ENCODE measurements at places on chromosomes 12 and 14.

DNA sequence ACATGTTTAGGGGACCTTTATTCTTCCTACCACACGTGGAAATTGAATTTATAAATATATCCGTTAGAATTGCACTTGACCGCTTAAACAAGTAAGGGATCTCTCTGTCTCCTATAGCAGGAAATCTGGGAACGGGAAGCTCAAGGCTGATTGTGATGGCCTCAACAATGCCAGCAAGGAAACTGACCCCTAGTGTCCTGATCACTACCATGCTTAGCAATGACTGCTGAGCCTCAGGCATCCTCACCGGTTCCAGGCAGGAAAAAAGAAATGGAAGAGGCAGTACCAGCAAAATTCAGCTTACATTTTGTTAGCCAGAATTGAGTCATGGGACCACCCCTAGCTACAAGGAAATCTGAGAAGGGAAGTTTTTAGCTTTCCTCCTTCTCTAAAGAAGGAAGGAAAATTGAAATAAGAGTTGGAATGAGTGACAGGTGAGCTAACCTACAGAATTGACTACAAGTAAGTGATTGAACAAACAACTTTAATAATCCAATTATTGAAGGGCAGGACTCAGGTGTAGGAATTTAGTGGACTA, 43.9 kb upstream of the AMN1 start:
- no peak for DNase-seq

DNA sequence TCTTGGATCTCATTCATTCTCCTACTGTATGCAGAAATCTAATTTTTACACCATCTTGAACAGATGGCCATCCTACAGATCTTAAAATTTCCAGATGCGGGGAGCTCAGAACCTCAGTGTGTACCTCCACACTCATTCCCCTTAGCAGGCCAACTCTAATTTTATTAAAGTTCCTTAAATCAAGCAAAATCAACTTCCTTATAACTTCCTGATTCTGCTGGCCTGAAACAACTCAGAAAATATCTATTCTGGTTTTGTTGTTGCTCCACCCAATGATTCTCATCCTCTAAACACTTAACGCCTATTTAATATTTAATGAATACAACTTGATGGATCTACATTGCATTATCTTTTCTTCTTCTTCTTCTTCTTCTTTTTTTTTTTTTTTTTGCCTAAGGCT, 3.1 kb downstream of the EMP1 start:
- DNase-seq, result no peak

DNA sequence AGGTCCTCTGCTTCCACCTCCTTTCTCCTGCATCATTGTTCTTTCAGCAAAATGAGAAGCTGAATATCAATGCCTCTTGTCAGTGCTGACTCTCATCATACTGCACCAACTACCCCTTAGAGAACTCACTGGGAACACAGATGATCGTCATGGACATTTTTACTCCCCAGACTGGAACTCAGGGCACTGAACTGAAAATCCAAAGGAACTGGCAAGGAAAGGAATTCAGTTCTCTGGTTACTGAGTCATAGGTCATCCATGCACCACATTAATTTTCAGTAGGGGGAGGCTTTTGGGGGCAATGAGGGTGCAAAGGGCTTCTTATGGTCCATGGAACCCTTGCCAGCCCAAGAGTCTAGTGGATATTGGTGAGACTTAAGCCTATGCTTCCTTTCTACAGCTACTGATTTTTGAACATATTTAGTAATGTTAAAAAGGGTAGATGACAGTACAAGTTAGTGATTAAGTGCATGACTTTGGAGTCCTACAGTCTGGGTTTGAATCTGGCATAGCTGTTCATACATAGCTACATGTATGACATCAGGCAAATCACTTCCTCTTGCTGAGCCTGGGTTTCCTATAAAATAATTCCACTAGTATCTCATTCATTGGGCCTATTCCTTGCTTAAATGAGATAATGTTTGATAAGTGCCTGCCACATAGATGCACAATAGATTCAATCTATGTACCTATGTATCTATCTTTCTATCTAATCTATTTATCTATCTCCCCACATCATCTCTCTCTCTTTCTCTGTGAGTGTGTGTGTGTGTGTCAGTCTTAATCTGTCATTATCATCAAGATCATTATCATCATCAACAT, 29.2 kb downstream of the BBS10 start:
- DNase-seq, result no peak

- DNase-seq, result no peak
Measured at GRCh38 chr14:43306053-43306452, 1201.0 kb downstream of the FSCB start.

DNA sequence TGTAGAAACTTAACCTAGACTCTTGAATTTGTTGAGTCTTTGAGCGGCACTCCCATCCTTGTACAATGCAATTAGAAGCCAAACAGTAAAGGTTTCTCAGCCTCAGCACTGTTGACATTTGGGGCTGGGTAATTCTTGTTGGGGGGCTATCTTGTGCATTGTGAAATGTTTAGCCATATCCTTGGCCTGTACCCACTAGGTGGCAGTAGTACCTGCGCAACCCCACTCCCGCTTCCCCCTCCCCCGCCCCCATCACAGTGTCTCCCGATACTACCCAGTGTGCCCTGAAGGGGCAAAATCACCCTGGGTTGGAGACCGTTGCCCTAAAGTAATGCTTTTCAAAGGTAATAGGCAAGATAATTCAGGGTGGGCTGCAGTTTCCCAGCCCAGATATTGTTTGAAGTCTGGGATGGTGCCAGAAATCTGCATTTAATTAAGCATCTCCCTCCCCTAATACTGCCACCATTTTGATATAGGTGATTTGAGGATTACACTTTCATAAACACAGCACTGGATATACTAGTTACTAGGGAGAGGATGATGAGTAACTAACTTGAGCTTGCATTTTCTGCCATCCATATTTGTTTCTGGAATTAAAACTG, 1.8 kb downstream of the COX6A1 start:
- DNase-seq, result no peak

DNA sequence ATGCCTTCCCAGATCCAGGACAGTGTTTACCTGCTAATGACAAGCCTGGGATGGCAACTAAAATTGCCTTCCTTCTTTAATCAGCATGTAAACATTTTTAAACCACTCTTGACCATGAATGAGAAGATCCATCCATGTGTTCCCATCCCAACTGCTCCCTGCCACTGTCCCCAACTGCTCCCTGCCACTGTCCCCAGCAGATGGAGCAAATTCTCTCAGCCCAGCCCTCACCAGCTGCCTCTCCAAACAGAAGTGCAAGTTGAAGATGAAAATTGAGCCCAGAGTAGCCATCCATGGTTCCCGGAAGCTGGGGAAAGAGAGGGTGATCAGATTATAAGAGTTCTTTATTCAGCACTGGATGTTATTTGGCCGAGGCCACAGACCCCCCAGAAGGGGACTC, 133.1 kb downstream of the SLC15A4 start:
- DNase-seq, result no peak

DNA sequence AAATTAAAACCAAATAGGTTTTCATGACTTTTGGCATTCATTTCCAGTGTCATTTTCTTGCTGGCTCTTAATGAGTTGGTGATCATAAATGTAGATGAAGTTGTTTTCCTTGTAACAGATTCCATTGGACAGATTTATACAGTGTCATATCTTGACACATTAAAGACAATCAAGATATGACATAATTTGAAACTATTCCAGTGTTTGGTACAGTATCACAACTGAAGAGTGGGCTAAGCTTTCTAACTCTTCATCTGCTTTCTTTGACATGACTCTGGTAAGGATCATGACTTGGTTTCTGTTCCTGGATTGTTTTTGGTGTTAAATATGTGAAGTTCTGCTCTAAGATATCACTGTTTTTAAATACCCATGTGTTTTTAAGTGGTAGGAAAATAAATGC, 289.6 kb downstream of the NAV3 start:
- DNase-seq, result no peak

DNA sequence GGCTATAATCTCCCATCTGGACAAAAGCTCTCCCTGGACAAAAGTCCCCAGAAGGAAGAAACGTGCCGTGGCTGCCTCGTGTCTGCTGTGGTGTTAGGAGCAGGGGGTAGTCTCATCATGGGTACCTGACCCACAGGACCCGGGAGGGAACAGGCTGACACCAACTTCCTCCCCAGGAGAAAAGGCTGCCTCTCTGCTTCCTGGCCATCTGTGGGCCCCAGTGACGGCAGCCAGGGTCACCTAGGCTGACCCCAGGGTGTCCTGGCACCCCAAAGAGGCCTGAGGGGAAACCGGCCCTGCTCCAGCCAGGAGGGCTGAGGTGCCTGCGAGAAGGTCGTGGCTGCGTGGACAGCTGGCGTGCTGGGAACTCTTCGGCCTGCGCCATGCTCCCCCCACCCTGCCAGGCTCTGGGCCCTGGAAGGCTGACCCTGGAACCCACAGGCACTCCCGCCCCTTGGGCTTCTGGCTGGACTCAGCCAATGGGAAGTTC, 133.9 kb downstream of the RFLNA start:
- no peak for DNase-seq

GRCh38 chr14:95713596-95714371, at the start of gene TCL1A:
Gene TCL1A, minus strand, starts transcription at chr14:95714125. Its CDS starts 59 bp downstream, at chr14:95714066.
- DNase-seq, result no peak

DNA sequence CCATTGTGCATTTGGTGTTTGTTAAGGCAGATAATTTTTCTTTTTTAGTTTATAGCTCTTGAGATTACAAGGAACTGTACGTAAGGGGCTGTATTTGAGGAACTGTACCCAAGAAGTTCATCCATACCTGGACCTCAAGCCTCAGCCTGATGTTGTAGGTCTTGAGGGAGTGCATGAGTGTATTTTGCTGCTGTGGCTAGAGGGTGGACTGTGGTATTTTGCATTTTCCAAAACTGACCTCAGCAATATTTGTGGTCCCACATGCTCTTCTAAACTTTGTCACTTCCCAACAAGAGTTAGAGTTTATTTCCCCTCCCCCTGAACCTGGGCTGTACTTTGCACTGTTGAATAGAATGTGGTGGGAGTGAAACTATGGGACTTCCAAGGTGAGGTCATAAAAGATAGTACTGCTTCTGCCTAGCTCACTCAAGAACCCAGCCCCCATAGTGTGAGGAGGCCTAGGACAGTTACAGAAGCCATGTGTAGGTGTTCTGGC, 42.2 kb upstream of the FBXO33 start:
- DNase-seq, result no peak

- no peak for DNase-seq
Measured at GRCh38 chr12:97211416-97211930, 251.1 kb upstream of the RMST start.

DNA sequence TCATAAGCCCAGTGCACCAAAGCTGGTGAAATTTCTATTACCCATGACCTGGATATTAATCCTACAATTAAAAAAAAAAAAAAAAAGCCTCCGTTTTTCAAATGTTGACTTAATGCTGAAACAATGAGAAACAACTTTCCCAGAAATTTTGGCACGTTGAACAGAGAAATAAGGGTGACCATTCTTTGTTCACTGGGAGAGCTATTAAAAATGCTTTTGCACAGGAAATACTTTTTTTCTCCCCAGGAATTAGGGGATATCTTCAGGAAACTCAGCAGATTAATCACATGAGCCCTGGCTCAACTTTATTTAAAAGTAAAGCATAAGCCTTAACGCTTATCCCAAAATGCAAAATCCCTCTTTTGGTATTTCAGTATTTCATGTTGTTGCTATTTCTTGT, 54.8 kb upstream of the FLRT2 start:
- DNase-seq, result no peak
